ENCODE measurements at places on chromosomes 5 and 9. TPM values are rescaled to one million over a fixed set of nuclear protein-coding genes. Genes with fewer than 3 reads are reported as not detected.

Gene FABP6
- total RNA-seq = not detected

Gene GPX3
- 2,079 TPM for total RNA-seq

Gene IFNA10
- total RNA-seq = not detected

Gene ZDHHC12
- total RNA-seq = 14.2 TPM

Gene ARSI
- 3.3 TPM for total RNA-seq

Gene OR1L4
- total RNA-seq = not detected

Gene NME5
- total RNA-seq = 1.8 TPM

Gene FOXD4L4
- total RNA-seq = not detected

Gene NTMT1
- total RNA-seq = 22.5 TPM

Gene LECT2
- not detected for total RNA-seq

Gene RRAGA
- total RNA-seq = 63.4 TPM

Gene LRRC19
- not detected for total RNA-seq

Gene GABRB2
- total RNA-seq = 0.49 TPM

Gene ALDOB
- not detected for total RNA-seq

Gene SPIN1
- 79.2 TPM for total RNA-seq

Gene GFI1B
- total RNA-seq = not detected

Gene CARTPT
- 39.8 TPM for total RNA-seq

Gene SLC34A1
- total RNA-seq = not detected

Gene ARHGEF28
- 6.4 TPM for total RNA-seq

Gene APBA1
- total RNA-seq = 4.2 TPM

Gene PCDHB15
- total RNA-seq = 2.9 TPM

Gene DNAJC21
- 42.5 TPM for total RNA-seq

Gene MLANA
- total RNA-seq = not detected

Gene TMOD1
- total RNA-seq = 41.7 TPM

Gene RFX3
- total RNA-seq = 6.4 TPM

Gene TNFSF15
- total RNA-seq = 13.2 TPM

Gene FOXD4L6
- not detected for total RNA-seq

Gene PCDHGB2
- 4.3 TPM for total RNA-seq

Gene JADE2
- 47.1 TPM for total RNA-seq

Gene SMIM33
- total RNA-seq = not detected

Gene OGN
- total RNA-seq = 41.8 TPM

Gene TRIM36
- 1.4 TPM for total RNA-seq

Gene DMRT3
- not detected for total RNA-seq

Gene BAAT
- not detected for total RNA-seq

Gene TLX3
- not detected for total RNA-seq

Gene NR4A3
- total RNA-seq = 6.1 TPM

Gene FOXD4
- total RNA-seq = not detected

Gene NDUFB6
- 97.6 TPM for total RNA-seq

Gene COL15A1
- 48.9 TPM for total RNA-seq

Gene CDC20B
- not detected for total RNA-seq

Gene SLC36A3
- not detected for total RNA-seq

Gene EIF4EBP3
- total RNA-seq = 7.4 TPM

Gene SLC6A18
- total RNA-seq = not detected

Gene C7
- 799 TPM for total RNA-seq

Gene FRMD3
- total RNA-seq = 5.9 TPM

Measured in sigmoid colon (tissue), 7 donors.